ENCODE measurements at places on chromosomes 11 and 22. TPM values are rescaled to one million over a fixed set of nuclear protein-coding genes. Genes with fewer than 3 reads are reported as not detected.
A peak's percentile ranks its signal among the peaks of the same experiment; 100 is the strongest.

DNA sequence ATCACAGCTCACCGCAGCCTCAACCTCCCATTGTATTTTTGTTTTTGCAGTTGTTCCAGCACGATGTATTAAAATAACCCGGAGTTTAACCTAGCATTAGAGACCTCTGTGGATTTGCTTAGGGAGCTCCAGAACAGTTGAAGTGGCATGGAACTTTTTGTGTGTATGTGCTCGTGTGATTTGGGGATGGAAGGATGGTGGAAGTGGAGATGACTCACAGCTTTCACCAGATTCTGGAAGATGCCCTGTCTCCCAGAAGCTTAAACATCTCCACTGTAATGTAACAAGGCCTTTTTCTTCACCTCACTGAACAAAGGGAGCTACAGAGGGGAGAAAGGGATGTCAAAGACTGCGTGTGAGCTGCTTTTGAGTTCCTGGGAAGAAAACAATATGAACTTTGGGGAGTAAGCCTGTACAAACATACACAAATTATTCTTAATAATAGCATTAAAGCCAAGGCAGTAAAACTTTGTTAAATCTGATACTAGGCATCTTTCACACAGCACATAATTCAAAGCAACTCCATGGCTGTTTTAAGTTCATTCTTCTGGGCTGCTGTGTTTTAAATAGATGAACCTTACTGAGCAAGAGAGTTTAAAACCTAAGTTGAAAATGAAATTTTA is 226.4 kb downstream of the ADAMTS15 start:
- DNase-seq, result peak; percentile 45

DNA sequence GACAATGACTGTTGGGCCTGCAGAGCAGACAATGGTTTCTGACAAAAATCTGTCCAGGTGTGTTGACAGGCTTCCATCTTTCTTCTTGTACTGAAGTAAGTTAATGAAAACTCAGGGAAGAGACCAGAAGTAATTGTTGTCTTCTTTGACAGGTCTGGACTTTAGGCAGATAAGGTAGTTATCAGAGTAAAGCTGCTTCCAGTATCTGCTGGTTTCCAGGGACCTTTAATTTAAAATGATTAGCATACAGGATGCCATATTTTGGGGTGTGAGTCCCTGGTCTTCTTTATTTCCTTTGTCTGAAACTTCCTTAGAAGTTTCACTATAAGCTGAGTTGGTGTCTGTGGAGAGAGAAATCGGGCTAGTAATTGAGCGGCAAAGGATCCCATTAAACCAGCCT is 1.4 kb downstream of the TMX2 start:
- no peak for DNase-seq

GRCh38 chr11:71150859-71151258 is 101.5 kb downstream of the SHANK2 start:
- DNase-seq, result no peak

- peak; percentile 92 for DNase-seq
Measured at GRCh38 chr11:75966537-75967287, 151.7 kb downstream of the UVRAG start.

DNA sequence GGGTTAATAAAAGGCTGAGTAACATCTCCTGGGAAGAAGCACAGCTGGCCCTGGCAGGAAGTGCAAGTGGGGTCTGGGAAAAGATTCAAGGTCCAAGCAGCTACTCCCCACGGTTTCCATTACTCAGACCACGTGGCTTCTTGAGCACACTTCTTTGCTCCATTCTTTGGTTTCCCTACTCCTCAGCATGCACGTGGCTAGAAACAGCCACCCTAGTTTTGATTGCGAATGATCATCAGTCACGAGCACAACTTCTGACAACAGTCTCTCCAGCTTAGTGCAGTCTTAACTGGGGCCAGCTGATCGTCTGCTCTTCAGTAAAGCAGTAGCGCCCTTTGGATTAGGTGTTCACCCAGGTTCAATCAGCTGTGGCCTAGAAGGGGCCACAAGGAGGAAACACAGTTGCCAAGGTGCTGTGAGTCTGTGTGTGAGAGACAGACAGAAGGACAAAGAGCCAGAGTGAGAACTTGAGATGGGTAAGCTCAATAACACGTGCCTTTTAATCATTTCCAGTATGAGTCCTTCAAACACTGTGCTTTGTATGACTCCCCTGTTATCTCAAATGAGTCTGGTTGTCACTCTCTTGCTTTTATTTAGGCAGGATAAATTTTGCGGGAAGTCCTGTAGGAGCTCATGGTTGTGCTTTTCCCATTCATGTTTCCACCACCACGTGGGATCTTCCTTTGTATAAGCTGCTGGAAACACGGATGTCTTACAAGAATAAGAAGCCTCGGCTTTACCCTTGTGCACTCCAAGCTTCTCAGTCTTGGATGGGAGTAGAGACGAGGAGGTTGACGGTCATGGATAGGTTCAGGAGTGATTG is 901 bp upstream of the PARVA start:
- DNase-seq, result peak; percentile 82

GRCh38 chr11:22584976-22585375 is 40.6 kb downstream of the FANCF start:
- DNase-seq, result no peak

GRCh38 chr11:133559833-133560471 is 27.7 kb upstream of the OPCML start:
- DNase-seq, result no peak

GRCh38 chr22:37269936-37270678 is 12.2 kb upstream of the CYTH4 start:
- no peak for DNase-seq

GRCh38 chr11:94545264-94546161 is 1.8 kb downstream of the FUT4 start:
- DNase-seq, result no peak

UBQLNL gene
- under 0.01 TPM for total RNA-seq

DNA sequence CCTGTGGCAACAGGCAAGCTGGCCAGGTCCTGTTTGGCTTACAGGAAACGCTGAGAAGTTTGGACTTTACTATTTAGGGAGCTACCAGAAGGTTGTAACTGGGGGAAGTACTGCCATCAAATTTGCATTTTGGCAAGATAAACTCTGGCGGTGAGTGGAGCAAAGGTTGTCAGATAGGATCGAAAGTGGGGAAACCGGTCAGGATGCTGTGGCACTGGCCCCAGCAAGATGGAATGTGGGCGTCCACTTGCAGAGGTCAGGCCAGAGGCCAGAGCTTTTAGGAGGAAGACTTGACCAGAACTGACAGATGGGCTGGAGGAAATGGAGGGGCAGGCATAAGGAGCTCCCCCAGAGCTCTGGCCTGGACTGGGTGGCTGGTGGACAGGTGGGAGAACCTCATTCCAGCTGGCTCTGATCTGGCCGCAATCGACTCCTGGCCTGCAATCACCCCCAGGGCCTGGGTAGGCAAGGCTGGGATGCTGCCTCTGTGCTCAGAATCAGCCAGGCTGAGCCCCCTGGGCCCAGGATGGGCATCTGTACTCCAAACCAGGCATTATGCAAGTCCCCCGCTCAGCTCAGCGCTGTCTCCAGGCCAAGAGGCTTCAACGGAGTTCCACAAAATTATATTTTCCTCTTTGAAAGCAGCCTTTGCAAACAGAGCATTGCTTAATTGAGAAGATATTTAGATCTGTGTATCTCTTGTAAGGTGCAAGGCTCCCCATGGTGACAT is 178.3 kb upstream of the NECTIN1 start:
- DNase-seq, result no peak

DNA sequence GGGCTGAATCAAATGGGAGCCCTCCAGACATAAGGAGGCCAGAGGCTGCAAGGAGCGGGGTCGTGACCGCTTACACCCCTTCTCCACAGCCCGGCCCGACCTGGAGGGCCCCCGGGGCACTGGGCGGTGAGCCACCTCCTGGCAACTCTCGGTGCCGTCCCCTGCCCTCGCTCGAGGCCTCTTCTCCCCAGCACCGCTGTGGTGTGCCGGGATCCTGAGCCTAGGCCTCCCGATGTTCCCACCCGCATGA is 432 bp upstream of the GP1BB start:
- no peak for DNase-seq

OR6A2 gene
- under 0.01 TPM for total RNA-seq

GRCh38 chr11:60899046-60899936 is 7.1 kb downstream of the PRPF19 start:
- DNase-seq, result peak; percentile 54

- no peak for DNase-seq
Measured at GRCh38 chr11:45889555-45889954, 4.1 kb downstream of the MAPK8IP1 start.

- DNase-seq, result no peak
Measured at GRCh38 chr22:23279781-23280180, 99.5 kb downstream of the BCR start.

RAG1 gene
- 0.99 TPM for total RNA-seq

DNA sequence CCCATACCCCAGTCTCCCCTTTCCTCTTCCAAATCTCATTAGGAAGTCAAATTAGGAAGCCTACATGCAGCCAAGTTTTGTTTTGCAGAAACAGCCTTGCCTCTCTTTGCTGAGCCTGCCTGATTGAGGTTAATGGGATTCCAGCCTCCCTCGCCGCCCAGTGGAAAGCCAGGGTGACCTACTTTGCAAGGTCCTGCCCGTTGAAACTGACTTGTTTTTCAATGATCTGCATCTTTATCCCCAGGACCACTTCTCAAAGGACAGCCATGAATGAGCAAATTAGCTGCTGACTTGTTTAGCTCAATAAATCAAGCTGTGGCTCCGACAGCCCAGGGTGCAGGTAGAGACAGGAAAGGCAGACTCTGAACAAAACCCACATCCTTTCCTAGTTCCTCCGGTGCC is 110.4 kb downstream of the RRAS2 start:
- no peak for DNase-seq

DGCR6L gene
- total RNA-seq, result 51.1 TPM

- no peak for DNase-seq
Measured at GRCh38 chr11:86136538-86136937, 67.7 kb upstream of the PICALM start.

- peak; percentile 50 for DNase-seq
Measured at GRCh38 chr22:20080445-20080775, 369 bp downstream of the DGCR8 start.

OR52I1 gene
- total RNA-seq, result not detected

DNA sequence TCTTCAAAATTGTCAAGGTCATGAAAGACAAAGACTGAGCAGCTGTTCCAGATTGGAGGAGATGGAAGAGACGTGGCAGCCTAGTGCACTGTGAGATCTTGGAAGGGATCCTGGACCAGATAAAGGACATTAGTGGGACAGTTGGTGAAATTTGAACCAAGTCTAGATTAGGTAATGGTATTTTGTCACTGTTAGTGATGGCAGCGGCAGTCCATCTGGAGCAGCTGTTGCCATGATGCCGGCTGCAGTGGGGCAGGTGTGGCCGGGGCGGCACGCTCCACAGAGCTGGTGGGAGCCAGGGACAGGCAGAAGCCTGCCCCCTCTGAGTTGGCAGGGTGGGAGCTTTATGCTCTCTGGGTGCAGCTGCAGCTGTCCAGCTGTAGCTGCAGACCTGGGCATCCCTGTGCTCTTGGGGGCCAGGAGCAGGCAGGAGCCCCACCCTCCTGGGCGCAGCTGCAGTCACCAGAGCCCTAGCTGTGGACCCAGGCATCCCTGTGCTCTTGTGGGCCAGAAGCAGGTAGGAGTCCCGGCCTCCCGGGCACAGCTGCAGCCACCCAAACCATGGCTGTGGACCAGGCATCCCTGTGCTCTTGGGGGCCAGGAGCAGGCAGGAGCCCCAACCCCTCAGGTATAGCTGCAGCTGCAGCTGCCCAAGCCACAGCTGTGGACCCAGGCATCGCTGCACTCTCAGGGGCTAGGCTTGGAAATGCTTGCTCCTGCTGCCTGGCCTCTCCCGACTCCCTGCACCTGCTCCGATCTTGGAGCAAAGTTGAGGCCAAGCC is 20.7 kb downstream of the DIXDC1 start:
- DNase-seq, result no peak

DNA sequence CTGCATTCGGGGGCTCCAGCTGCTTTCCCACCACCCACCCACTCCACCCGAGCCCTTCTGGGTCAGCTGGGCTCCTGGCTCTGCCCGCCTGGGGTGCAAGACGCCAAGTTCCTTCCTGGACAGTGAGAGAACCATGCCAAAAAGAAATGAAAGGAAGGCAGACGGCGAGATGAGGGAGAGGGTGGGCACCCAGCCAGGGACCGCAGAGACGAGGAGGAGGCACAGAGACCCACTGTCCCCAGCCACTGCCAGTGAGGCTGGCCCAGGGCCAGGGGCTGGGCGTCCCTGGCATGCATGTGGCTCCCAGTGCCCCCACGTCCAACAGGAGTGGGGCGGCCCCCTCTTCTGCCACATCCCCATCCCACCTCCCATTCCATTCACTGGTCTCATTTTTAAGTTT is 10.8 kb upstream of the CD81 start:
- no peak for DNase-seq

C11orf86 gene
- not detected for total RNA-seq
